ENCODE measurements at places on chromosomes 2 and 18.

DNA sequence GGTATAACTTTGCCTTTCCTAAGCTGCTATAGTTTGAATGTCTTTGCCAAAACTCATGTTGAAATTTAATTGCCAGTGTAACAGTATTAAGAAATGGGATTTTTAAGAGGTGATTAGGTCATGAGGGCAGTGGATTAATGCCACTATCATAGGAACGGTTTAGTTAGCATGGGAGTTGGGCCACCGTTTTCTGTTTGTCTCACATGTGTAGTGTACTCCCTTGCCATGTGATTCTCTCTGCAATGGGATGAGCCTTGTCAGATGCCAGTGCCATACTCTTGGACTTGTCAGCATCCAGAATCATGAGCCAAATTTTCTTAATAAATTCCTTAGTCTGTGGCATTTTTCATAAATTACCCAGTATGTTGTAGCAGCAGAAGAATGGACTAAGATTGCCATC is 388.9 kb upstream of the RGPD4 start:
- DNase-seq, result no peak

DNA sequence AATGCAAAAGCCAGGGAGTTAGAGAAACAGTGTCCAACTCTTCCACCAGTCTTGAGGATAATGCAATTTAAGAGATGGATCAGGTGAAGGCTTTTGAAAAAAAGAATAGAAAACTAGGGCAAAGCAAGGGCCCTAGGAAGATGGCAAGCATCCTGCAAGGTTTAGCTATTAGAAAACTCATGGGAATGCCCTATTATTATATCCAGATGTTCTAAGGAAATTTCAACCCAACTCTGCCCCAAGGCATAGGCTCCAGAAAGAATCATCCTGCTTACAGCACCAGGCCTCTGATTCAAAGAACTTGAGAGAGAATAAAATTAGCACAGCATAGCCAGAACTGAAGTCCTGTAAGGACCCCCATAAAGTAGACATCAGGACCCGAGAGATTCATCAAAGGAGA is 68.1 kb downstream of the EN1 start:
- no peak for DNase-seq

DNA sequence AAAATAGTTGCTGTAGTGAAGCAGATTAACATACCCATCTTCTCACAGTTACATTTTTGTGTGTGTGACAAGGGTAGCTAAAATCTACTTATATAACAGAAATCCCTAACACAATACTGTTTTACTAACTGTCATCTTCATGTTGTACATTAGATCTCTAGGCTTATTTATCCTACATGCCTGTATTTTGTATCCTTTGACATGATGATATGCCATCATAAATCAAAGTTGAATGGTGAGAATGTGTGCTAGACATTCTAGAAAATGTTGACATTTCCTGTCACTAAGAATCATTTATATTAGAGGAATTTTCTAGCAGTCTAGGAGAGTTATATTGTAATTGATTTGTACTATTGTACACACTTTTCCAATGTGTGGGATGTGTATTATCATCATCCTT is 21.5 kb upstream of the CALCRL start:
- DNase-seq, result no peak

GRCh38 chr2:124187948-124188347 is 162.9 kb downstream of the CNTNAP5 start:
- DNase-seq, result no peak

DNA sequence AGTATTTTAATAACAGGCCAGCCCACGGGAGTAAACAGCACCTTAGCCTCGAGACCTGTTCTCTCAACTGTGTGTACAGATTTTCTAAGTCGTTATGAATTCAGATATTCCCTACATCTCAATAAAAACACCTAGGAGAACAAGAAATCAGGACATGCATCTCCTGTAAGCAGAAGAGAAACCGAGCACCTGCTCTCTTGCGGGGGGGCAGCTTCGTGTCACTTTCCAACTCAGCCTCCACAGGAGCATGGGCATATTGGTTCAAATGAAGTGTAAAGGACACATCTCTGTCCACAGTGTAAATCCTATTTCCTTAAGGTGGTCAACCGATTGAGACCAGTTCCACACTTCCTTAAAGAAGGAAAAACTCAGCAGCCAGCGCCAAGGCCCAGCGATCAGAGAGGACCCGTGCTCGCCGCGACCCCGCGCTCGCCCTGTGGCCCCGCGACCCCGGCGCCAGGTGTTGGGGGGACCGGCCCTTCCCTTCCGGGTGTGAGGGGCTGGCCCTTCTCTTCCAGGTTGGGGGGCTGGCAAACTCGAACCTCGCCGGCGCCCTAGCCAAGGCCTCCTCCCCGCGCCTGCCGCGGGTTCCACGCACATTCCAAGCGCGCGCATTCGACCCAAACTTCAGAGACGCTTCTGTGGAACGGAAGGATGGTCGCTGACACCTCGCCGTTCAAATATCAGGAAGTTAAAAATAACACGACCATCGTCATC is 652 bp downstream of the SH3YL1 start:
- no peak for DNase-seq

DNA sequence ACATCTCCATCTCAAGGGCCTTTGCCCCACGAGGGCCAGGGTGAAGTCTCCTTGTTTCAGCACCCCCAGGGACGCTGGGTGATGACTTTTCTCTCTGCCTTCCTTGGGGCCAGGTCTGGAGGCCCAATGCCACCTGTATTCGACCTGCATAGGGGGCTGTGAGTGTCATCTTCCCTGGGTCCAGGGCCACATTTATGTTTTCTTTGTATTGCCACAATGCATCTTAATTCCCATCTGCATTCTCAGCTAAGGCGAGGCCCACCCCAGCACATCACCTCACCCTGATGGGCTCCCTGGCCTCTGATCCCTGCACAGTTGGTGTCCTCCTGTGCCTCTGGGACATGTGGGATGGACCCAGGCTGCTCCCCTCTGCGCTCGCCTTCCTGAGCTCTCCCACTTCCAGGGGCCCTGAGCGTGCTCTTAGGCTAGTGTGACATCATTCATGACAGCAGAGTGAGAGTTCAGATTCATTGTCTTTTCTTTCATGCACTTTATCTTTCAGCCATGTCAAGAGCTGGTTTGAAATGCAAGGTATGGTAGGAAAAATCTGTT is 122.0 kb upstream of the COPS8 start:
- no peak for DNase-seq

DNA sequence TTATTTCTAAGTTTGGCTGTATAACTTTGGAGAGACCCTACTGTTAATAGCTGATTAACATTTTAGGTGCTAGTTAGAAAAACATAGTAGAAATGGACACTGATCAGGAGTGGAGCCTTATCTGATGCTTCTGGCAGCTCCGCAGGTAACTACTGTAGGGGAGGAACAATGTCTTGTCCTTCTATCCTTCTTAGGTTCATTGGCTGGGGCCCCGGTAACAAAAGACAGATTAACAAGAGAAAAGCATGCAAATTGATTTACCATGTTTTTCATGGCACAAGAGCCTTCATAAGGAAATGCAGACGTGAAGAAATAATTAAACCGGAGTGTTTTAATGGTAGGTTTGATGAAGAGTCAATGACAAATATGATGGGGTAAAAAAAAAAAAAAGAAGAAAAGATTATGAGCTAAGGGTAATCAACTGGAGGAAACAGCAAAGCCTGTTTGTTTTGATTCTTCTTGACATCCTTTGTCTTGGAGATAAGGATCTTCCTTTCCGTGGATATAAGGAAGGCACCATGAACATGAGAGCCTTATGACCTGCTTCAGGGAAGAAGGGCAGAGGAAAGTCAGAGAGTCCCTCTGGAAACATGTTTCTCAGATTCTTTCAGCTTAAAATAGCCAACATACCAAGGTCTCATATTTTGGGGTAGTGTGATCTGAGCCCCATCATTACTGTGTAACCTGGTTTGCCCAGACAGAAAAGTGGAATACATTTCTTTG is 62.4 kb upstream of the GCFC2 start:
- no peak for DNase-seq

DNA sequence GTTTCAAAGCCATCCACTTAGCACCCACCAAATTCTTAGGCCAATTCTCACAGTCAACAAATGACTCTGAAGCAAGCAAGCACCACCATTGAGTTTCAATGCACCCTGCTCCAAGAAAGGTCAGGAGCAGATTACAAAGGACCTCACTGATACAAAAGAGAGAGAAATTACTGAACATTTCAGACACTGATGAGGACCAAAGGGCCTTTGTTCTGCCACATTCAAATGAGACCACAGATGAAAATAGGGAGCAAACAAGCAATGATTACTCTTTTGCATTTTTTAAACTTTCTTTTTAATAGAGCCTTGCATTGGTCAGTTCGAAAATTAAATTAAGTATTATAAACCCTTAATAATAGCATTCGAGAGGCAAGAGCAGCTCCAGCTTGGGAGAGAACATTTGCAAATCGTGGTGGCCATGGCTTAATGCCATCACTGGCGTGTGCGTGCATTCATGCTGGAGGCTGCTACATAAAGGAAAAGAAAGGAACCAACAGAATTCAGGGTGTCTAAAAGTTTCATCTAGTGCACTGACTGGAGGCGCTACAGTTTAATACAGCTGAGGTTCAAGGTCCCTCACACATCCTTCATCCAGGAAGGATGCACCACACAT is 87.5 kb downstream of the KLF7 start:
- no peak for DNase-seq

Data from hepatic stellate cell (primary cell).